ENCODE measurements at places on chromosomes 1 and 21. TPM values are rescaled to one million over a fixed set of nuclear protein-coding genes. Genes with fewer than 3 reads are reported as not detected.

Gene CTBS
- total RNA-seq = 13.5 TPM

GRCh38 chr1:206784471-206784903 lies 12.2 kb upstream of the IL10 start:
- DNase-seq = peak; percentile 97
- no peaks in the 10 kb centered on the region for H3K36me3 ChIP-seq
- peak overlapping the region; percentile 78 for H3K27ac ChIP-seq
- no peaks in the 10 kb centered on the region for H3K27me3 ChIP-seq

DNA sequence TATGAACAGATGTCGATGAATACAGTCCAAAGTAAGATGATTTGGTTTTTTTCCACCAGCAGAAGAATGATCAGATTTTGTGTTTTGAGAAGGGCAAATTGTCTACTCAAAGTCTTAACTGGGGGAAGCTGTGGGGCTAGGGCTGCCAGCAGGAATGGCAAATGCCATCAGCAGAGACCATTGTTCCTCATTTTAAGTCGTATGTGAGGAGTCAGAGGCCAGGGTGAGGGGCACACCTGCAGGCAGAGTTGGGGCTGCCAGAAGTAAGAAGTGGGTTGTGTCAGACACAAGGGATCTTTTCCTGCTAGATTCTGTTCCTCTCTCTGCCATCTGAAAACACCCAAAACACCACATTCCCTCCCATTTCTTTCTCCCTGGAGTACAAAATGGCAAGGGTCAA lies 8.7 kb downstream of the PARK7 start:
- H3K27ac ChIP-seq = peak overlapping the region; percentile 61
- peaks cover 31% of the 10 kb centered on the region for H3K4me1 ChIP-seq
- no peaks in the 10 kb centered on the region for H3K27me3 ChIP-seq
- no peak overlapping the region for H3K4me3 ChIP-seq

DNA sequence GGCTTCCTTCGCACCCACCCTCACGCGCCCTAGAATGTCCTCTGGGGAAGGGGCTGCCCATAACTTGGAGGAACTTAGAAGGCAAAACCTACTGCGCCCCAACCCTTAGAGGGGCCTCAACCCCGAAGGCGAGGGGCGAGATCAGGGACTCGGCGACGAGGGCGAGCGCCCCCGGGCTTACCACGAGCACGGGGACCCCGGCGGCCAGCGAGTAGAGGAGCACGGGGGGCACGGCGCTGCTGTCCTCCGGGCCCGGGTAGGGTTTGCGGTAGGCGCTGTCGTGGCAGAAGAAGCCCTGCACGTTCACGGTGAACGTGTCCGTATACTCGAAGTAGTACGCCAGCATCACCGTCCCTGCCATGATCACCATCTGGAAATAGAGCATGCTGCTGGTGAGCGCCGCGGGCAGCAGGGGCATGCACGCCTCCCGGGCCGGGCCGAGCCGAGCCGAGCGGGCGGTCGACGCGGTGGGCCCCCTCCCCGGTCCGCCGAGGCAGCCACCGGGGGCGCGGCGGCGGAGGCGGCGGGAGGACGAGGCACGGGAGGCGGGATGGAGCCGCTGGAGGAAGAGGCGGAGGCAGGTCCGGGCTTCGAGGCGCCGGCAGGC lies 304 bp downstream of the PLPPR5 start:
- DNase-seq = peak; percentile 40
- H3K4me1 ChIP-seq = peaks cover 3% of the 10 kb centered on the region
- H3K4me3 ChIP-seq = peak overlapping the region; percentile 49
- no peaks in the 10 kb centered on the region for H3K36me3 ChIP-seq

Gene RASAL2
- not detected for total RNA-seq

- H3K27me3 ChIP-seq = no peaks in the 10 kb centered on the region
- peak overlapping the region; percentile 16 for H3K4me3 ChIP-seq
- DNase-seq = no peak
- peak overlapping the region; percentile 95 for H3K27ac ChIP-seq
- H3K36me3 ChIP-seq = peaks cover 26% of the 10 kb centered on the region
- peaks cover 52% of the 10 kb centered on the region for H3K4me1 ChIP-seq
Measured at GRCh38 chr1:235857756-235858155, 8.9 kb downstream of the LYST start.

GRCh38 chr1:55572878-55573734 lies 357.9 kb upstream of the USP24 start:
- H3K36me3 ChIP-seq = no peaks in the 10 kb centered on the region
- H3K27ac ChIP-seq = no peak overlapping the region
- peaks cover 11% of the 10 kb centered on the region for H3K27me3 ChIP-seq
- no peaks in the 10 kb centered on the region for H3K4me1 ChIP-seq
- H3K4me3 ChIP-seq = no peak overlapping the region

GRCh38 chr1:219220945-219221344 lies 47.3 kb downstream of the LYPLAL1 start:
- peaks cover 17% of the 10 kb centered on the region for H3K36me3 ChIP-seq
- DNase-seq = no peak
- no peak overlapping the region for H3K27ac ChIP-seq

- peaks cover 3% of the 10 kb centered on the region for H3K4me1 ChIP-seq
- H3K36me3 ChIP-seq = peaks cover 35% of the 10 kb centered on the region
- H3K4me3 ChIP-seq = no peak overlapping the region
Measured at GRCh38 chr1:234413990-234414389, 40.7 kb downstream of the COA6 start.

Gene USP48
- total RNA-seq = 72.1 TPM

DNA sequence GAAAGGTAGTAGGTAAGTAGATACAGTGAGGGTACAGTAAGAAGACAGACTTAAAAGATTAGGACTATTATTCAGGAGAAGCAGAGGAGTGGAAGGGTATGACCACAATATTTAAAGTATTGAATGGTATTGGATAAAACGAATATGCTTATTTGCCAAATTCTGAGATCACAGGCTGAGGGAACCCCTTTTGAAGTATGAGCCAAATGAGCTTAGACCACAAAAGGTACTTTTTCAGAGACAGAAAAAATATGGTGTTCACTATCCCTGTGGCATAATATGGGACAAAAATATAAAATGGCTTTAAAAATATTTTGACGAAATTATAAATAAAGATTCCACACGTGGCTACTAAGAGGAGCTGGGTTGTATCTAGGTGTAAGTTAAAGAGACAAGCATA lies 880 bp upstream of the MTF2 start:
- H3K4me3 ChIP-seq = peak overlapping the region; percentile 99
- no peak for DNase-seq
- H3K27me3 ChIP-seq = no peaks in the 10 kb centered on the region
- peaks cover 10% of the 10 kb centered on the region for H3K36me3 ChIP-seq
- peak overlapping the region; percentile 97 for H3K27ac ChIP-seq

GRCh38 chr1:202599669-202600431 lies 110.4 kb downstream of the SYT2 start:
- H3K27me3 ChIP-seq = no peaks in the 10 kb centered on the region
- no peaks in the 10 kb centered on the region for H3K4me1 ChIP-seq
- no peak overlapping the region for H3K4me3 ChIP-seq

Gene NECAP2
- total RNA-seq = 53.1 TPM

GRCh38 chr1:96544051-96544830 lies 177.3 kb upstream of the PTBP2 start:
- H3K27me3 ChIP-seq = no peaks in the 10 kb centered on the region
- no peaks in the 10 kb centered on the region for H3K4me1 ChIP-seq
- H3K4me3 ChIP-seq = no peak overlapping the region
- H3K36me3 ChIP-seq = no peaks in the 10 kb centered on the region
- no peak overlapping the region for H3K27ac ChIP-seq

Gene LCE5A
- total RNA-seq = not detected

GRCh38 chr1:175408986-175409385 lies 216.4 kb upstream of the KIAA0040 start:
- H3K4me1 ChIP-seq = no peaks in the 10 kb centered on the region
- H3K27me3 ChIP-seq = peaks cover 5% of the 10 kb centered on the region
- no peaks in the 10 kb centered on the region for H3K36me3 ChIP-seq
- no peak overlapping the region for H3K27ac ChIP-seq

DNA sequence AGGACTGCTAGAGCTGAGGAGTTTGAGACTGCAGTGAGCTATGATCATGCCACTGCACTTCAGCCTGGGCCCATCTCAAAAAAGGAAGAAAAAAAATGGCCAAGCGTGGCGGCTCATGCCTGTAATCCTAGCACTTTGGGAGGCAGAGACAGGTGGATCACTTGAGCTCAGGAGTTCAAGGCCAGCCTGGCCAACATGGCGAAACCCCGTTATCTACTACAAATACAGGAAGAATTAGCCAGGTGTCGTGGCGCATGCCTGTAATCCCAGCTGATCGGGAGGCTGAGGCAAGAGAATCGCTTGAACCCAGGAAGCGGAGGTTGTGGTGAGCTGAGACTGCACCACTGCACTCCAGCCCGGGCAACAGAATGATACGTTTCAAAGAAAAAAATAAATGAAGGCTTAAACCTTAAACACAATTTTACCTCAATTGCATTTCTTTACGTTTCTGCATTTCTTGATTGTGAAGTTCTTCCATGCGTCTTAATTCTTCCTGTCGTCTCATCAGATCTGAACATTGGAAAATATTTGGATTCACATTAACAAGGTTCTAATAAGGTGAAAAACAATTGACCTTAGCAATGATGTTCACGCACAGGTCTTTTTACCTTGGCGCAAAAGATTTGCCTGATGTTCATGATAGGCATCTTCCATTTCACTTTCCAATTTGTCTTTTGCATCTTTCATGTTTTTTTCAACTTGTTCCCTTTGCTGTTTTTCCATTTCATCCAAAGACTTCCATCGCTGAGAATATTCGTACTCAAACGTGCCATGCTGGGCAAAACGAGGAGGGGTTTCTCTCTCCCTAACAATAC lies 4.2 kb downstream of the SFPQ start:
- H3K36me3 ChIP-seq = peaks cover 79% of the 10 kb centered on the region
- peak overlapping the region; percentile 83 for H3K4me3 ChIP-seq
- DNase-seq = peak; percentile 22
- H3K4me1 ChIP-seq = peaks cover 77% of the 10 kb centered on the region
- H3K27me3 ChIP-seq = no peaks in the 10 kb centered on the region

Gene ATP6V0B
- 75.5 TPM for total RNA-seq

Gene LMX1A
- total RNA-seq = not detected

Gene PAFAH2
- total RNA-seq = 8.0 TPM

GRCh38 chr1:62196086-62196690 lies 1.5 kb downstream of the L1TD1 start:
- no peak for DNase-seq
- peaks cover 4% of the 10 kb centered on the region for H3K4me1 ChIP-seq
- no peaks in the 10 kb centered on the region for H3K36me3 ChIP-seq
- H3K27ac ChIP-seq = no peak overlapping the region
- peaks cover 23% of the 10 kb centered on the region for H3K27me3 ChIP-seq

- H3K4me3 ChIP-seq = no peak overlapping the region
- no peak overlapping the region for H3K27ac ChIP-seq
- no peak for DNase-seq
- peaks cover 13% of the 10 kb centered on the region for H3K27me3 ChIP-seq
- no peaks in the 10 kb centered on the region for H3K4me1 ChIP-seq
- no peaks in the 10 kb centered on the region for H3K36me3 ChIP-seq
Measured at GRCh38 chr21:41621513-41621912, 113.6 kb upstream of the TMPRSS2 start.

Gene RXRG
- not detected for total RNA-seq

DNA sequence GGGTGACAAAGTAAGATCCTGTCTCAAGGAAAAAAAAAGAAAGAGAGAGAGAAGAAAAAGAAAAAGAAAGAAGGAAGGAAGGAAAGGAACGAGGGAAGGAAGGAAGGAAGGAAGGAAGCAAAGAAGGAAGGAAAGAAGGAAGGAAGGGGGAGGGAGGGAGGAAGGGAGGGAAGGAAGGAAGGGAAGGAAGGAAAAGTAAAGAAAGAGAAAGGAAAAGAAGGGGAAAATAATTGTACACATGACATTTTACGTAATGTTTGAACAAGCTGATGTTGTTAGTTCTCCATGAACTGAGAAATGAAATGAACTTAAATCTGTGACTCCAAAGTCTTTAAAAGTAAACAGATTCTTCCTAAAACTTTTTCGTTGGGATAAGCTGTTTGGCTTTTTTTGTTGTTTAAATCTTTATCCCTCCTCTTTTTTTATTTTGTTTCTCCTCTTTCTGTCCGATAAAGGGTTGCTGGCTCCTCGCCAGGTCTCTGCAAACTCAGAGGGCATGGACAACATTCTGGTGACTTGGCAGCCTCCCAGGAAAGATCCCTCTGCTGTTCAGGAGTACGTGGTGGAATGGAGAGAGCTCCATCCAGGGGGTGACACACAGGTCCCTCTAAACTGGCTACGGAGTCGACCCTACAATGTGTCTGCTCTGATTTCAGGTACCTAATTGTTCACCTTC lies 59.8 kb downstream of the IL12RB2 start:
- H3K4me3 ChIP-seq = no peak overlapping the region
- no peak overlapping the region for H3K27ac ChIP-seq
- no peak for DNase-seq
- H3K4me1 ChIP-seq = peaks cover 10% of the 10 kb centered on the region

DNA sequence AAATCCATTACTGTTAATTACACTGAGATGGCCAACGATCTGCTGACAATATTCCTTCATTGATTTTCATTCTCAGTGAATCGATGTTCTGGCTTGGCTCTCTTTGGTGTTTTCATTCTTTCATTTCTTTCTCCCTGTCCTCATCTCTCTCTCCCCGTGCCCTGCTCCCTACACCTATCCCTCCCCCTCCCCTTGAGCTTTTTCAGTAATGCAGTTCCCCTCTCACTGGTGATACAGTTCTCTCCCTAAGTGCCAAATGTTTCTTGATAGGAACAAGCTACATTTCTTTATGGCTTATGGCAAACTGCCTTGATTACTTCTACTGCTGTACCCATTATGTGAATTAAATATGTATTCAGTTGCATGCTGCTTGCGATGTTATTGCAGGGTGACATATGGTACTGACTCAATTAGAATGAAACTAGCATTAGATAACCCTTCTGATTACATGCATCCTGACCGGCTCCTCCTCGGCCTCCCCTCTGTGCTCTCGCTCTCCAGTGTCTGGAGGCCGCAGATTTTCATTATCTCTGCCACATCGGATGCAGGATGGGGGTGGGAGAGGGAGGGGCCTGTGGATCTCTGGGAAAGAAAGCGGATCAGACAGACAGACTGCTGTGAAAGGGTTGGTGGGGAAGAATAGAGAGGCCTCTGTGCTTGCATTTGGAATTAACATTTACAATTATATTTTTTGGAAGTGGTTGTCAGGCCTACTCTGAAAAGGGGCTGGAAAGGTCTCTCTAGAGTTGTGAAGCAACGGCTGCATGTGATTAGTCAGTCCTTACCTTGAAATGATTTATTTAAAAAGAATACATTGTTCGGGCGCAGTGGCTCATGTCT lies 130.9 kb downstream of the PBX1 start:
- no peak overlapping the region for H3K27ac ChIP-seq

DNA sequence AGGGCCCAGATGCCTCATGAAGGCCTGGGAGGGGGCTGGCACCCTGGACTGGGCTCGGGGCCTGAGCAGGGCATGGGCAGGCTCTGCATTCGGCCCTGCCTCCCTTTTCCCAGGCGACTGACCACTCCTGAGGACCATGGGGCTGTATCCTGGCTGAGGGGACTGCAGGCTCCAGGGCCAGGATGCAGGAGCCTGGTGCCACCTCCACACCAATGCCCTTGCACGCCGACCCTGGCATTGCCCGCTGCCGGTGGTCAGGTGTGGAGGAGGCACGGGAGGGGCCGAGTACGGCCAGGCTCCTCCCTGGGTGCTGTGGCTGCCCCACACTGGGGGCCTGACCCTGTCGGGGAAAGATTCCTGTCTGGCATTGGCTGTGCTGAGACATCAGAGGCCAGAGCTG lies 128.9 kb downstream of the SIK1 start:
- H3K27me3 ChIP-seq = no peaks in the 10 kb centered on the region
- H3K4me1 ChIP-seq = no peaks in the 10 kb centered on the region
- no peak overlapping the region for H3K4me3 ChIP-seq
- DNase-seq = no peak
- H3K36me3 ChIP-seq = no peaks in the 10 kb centered on the region

- no peak overlapping the region for H3K4me3 ChIP-seq
- no peaks in the 10 kb centered on the region for H3K36me3 ChIP-seq
- no peak overlapping the region for H3K27ac ChIP-seq
Measured at GRCh38 chr1:178867670-178868069, 3.2 kb downstream of the ANGPTL1 start.
